CD4-positive, alpha-beta T cell treated with Interleukin-10 for 1 hour (primary cell): ENCODE measurements at places on chromosomes 3 and 15.

GRCh38 chr3:32797776-32798175 lies 20.0 kb upstream of the TRIM71 start:
- DNase-seq = no peak

DNA sequence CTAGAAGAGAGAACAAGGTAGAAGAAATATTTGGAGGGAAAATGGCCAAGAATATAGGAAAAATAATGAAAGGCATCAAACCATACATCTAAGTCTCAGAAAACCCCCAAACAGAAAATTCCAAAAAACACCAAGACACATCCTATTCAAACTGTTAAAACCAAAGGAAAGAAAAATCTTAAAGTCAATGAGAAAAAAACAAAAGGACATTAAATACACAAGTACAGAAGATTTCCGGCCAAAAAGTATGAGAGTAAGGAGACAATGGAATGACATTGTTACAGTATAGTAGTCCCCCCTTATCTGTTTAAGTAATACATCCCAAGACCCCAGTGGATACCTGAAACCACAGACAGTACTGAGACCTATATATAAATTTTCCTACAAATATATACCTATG lies 18.8 kb downstream of the CLASP2 start:
- no peak for DNase-seq

GRCh38 chr3:62312201-62312600 lies 61.1 kb downstream of the FEZF2 start:
- DNase-seq = no peak

- DNase-seq = no peak
These were observed 2.5 kb upstream of the TRPM1 start for GRCh38 chr15:31104003-31104402.

GRCh38 chr3:75320369-75320768 lies 343.8 kb upstream of the FRG2C start:
- DNase-seq = no peak

GRCh38 chr15:77577366-77577950 lies 55.3 kb downstream of the LINGO1 start:
- no peak for DNase-seq

DNA sequence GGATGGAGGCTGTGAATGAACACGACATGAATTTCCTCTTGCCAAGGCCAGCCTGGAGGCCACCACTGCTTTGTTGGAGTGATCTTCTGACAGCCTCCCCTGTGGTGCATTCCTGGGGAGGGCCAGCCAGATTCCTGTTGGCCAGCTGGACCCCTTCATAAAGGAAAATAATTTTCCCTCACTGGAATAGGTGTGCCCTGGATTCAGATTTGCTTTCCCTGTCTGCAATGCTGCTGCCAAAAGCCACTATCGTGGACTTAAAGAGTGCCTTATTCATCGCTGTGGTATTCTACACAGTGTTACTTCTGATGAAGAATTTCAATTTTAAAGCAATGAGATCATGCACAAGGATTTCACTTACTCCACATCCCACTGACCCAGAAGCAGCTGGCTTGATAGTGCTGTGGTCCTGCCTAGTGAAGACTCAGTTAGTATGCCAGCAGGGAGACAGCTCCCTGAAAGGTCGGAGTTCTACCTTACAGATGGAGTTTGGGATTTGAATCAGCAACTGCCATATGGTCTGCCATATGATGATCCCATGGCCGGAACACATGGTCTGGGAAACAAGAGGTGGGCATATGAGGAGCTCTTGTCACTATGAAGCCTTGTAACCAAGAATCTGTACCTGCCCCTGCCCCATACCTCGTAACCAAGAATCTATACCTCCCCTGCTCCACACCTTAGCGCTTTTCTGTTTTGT lies 145.2 kb downstream of the KLF13 start:
- no peak for DNase-seq

DNA sequence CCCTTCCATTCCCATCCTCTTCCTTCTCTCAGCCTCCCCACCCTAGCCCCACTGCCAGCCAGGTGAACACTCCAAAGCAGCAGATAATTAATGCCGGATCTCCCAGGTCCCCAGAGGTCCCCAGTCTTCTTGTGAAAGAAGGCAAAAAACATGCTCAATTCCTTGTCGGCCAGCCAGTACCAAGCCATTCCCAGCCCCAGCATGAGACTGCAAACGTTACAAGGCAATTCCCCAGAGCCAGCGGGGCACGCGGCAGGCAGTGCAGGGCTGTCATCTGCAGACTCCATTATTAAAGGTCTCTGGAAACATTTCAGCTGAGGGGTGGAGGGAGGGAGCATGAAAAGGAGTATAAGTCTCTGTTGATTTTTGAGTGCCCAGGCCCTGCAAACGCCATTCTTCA lies 117.8 kb downstream of the XXYLT1 start:
- no peak for DNase-seq

DNA sequence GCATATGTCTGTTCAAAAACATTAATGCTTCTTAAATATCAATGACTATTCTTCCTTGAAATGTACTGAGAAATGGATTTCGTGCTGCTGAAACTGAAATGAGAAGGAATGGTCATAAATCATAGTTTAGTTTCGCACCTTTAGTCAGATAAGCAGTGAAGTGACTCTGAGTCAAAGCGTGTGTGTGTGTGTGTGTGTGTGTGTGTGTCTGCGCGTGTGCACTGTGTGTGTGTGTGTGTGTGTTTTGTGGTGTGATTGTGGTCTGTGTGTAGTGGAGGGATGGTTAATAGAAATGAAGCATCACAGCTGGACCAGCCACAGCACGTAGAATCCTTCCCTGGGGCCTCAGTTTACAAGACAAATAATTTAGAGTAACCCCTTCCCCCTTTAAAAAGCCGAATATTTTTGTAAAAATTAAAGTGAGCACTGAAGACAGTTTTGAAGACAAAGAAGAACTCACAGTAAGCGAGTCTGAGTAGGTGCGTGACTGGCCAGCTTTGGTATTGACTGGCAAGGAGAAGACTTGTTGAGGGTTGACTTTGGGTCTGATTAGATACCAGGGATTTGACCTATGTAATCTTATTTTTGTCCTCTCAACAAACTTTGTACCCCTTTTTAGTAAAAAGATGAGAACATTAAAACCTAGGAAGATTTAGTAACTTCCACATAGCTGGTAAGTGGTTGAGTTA lies 202.0 kb upstream of the IL12A start:
- DNase-seq = no peak

GRCh38 chr3:21747376-21747775 lies 3.6 kb downstream of the ZNF385D start:
- no peak for DNase-seq

DNA sequence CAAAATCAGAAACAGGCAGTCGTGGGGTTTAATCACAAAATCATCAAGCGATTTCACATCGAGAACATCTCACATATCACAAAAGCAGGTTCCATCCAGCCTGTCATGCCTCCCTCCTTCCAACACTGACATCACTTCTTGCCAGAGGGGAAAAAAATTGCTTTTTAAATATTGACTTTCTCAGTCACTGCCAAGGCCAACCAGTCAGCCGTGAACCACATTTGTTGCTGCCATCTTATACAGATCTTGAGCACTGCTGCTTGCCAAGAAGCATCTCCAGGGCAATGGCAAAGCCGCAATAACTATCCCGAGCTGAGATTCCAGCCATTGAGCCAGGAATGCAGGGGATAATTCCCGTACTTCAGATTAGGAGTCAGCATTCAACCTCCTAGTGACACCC lies 174.6 kb downstream of the ANXA2 start:
- DNase-seq = no peak

GRCh38 chr3:14331251-14331650 lies 71.2 kb upstream of the SLC6A6 start:
- DNase-seq = no peak

GRCh38 chr3:193712938-193713337 lies 119.9 kb downstream of the OPA1 start:
- no peak for DNase-seq

DNA sequence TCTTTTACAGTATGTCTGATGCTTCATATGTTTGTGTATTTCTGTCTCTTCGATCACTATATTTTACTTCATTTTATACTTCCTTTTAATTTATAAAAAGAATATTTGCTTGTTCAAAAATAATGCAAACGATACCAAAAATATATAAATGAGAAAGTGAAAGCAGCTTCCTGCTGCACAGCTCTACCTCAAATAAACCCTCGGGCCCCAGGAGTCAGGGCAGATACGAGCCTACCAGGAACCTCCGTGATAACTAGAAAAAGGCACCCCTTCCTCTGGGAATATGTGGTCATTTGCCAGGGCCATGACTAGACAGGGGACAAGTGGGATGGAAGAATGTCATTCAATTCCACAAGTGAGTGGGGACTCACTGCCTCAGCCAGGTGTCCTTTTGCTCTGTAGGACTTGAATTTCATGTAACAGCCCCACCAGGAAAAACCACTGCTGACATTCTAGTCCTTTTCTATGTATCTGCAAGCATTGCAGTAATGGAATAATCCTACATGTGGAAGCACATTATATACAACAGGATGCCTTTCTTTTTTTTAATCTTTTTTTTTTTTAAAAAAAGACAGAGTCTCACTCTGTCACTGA lies 133.3 kb downstream of the SUCLG2 start:
- DNase-seq = no peak

- no peak for DNase-seq
These were observed 27.0 kb downstream of the SHQ1 start for GRCh38 chr3:72821161-72821781.
